Osteoblast (primary cell): ENCODE measurements at places on chromosomes 7 and 10. TPM values are rescaled to one million over a fixed set of nuclear protein-coding genes. Genes with fewer than 3 reads are reported as not detected.

- H3K27ac ChIP-seq, result no peak overlapping the region
- H3K36me3 ChIP-seq, result peaks cover 58% of the 10 kb centered on the region
- H3K27me3 ChIP-seq, result no peaks in the 10 kb centered on the region
- no peak for DNase-seq
Measured at GRCh38 chr10:133294189-133294588, 14.5 kb downstream of the TUBGCP2 start.

GRCh38 chr10:102850025-102850518 is 4.0 kb upstream of the BORCS7 start:
- no peaks in the 10 kb centered on the region for H3K4me1 ChIP-seq
- no peak for DNase-seq
- H3K36me3 ChIP-seq, result no peaks in the 10 kb centered on the region
- no peak overlapping the region for H3K4me3 ChIP-seq

DNA sequence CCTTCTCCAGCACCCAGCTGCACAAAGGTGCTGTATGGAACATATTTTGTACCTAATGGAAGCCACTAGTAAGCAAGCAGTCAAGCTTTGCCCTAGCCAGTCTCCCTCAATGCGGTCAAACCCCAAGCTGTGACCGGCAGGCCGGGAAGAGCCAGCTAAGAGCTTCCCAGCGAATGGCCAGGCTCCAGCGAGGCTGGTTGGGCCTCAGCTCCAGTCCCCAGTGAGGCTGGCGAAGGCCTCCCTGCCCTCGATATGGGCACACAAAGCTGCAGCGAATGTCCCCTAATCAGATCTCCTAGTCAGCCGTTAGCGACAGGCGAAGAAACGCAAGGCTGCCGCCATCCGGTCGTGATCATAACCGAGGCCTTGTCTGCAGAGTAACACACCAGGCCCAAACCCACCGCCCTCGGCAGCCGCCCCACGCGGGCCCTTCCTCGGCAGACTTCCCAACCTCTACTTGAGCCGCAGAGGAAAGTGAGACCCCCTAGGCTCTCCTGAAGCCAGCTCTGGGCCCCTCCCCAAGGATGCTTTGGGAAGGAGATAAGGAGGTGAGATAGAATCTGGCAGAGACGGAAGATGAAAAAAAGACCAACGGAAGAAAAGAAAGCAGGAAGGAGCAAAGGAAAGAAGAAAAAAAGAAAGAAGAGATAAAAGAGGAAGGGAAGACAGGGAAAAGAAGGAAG is 3.1 kb upstream of the HOXA9 start:
- peaks cover 26% of the 10 kb centered on the region for H3K36me3 ChIP-seq
- peak; percentile 87 for DNase-seq
- H3K4me1 ChIP-seq, result peaks cover 24% of the 10 kb centered on the region

GRCh38 chr7:43430411-43430810 is 152.5 kb upstream of the STK17A start:
- H3K4me1 ChIP-seq, result no peaks in the 10 kb centered on the region
- no peak overlapping the region for H3K4me3 ChIP-seq
- no peaks in the 10 kb centered on the region for H3K27me3 ChIP-seq
- no peak overlapping the region for H3K27ac ChIP-seq
- H3K36me3 ChIP-seq, result no peaks in the 10 kb centered on the region

GRCh38 chr7:125516194-125516593 is 586.6 kb upstream of the POT1 start:
- no peak overlapping the region for H3K4me3 ChIP-seq
- H3K27ac ChIP-seq, result no peak overlapping the region
- DNase-seq, result no peak
- H3K36me3 ChIP-seq, result no peaks in the 10 kb centered on the region
- no peaks in the 10 kb centered on the region for H3K4me1 ChIP-seq

GRCh38 chr10:1604246-1604645 is 133.1 kb downstream of the ADARB2 start:
- H3K36me3 ChIP-seq, result no peaks in the 10 kb centered on the region
- no peak for DNase-seq
- no peaks in the 10 kb centered on the region for H3K4me1 ChIP-seq
- no peaks in the 10 kb centered on the region for H3K27me3 ChIP-seq
- no peak overlapping the region for H3K27ac ChIP-seq

SLC26A3 gene
- not detected in 2 replicates for total RNA-seq

DNA sequence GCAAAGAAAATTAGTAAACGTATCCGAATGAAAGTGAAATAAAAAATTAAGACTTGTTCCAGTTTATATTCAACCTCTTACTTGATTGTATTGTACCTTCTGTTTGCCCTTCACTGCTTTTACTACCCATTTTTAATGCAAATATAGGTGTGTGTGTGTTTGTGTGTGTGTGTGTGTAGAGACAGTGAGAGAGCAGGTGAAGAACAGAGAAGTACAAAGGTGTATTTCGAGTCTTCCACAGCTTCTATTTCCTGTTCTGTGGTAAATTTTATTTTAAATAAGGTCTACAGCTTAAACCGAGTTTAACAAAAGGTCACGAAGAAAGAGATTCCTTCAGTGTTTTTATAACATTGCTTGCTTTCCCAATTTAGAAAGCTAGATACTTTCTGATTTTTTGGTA is 12.7 kb upstream of the SVIL start:
- H3K4me3 ChIP-seq, result peak overlapping the region; percentile 17
- peak overlapping the region; percentile 89 for H3K27ac ChIP-seq
- H3K36me3 ChIP-seq, result no peaks in the 10 kb centered on the region
- DNase-seq, result no peak

GRCh38 chr7:24978843-24979469 is 1.0 kb downstream of the OSBPL3 start:
- no peaks in the 10 kb centered on the region for H3K36me3 ChIP-seq
- peak overlapping the region; percentile 69 for H3K27ac ChIP-seq
- DNase-seq, result no peak
- no peaks in the 10 kb centered on the region for H3K27me3 ChIP-seq

GRCh38 chr10:88057720-88058119 is 194.3 kb downstream of the PTEN start:
- no peaks in the 10 kb centered on the region for H3K36me3 ChIP-seq
- H3K27ac ChIP-seq, result no peak overlapping the region
- no peaks in the 10 kb centered on the region for H3K27me3 ChIP-seq
- no peak for DNase-seq

- H3K4me1 ChIP-seq, result no peaks in the 10 kb centered on the region
Measured at GRCh38 chr10:105207476-105207995, 566.4 kb downstream of the SORCS3 start.

DNA sequence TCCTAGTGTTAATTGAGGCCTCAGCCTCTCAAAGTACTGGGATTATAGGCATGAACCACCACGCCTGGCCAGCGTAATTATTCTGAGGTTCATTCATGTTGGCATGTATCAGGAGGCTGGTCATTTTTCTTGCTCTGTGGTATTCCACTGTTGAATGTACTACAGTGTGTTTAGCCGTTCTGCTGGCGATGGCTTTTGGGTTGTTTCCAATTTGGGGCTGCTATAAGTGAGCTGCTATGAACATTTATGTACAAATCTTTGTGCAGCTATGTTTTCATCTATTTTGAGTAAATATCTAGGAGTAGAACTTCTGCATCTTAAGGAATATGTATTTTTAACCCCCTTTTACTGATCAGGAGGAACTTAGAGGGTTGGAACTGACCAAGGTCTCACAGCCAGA is 145.8 kb downstream of the AUTS2 start:
- H3K4me3 ChIP-seq, result no peak overlapping the region
- no peaks in the 10 kb centered on the region for H3K27me3 ChIP-seq
- DNase-seq, result no peak
- no peaks in the 10 kb centered on the region for H3K36me3 ChIP-seq

GRCh38 chr7:141198194-141198958 is 124.5 kb downstream of the TMEM178B start:
- H3K36me3 ChIP-seq, result no peaks in the 10 kb centered on the region
- no peak overlapping the region for H3K4me3 ChIP-seq
- no peaks in the 10 kb centered on the region for H3K27me3 ChIP-seq
- no peaks in the 10 kb centered on the region for H3K4me1 ChIP-seq
- no peak overlapping the region for H3K27ac ChIP-seq
- no peak for DNase-seq

- no peak within 1 kb of the TSS for H3K27ac ChIP-seq
- H3K36me3 ChIP-seq, result no peaks in the 10 kb centered on the region
- H3K4me1 ChIP-seq, result no peaks in the 10 kb centered on the region
- H3K27me3 ChIP-seq, result no peaks in the 10 kb centered on the region
- no peak within 1 kb of the TSS for H3K4me3 ChIP-seq
Measured at GRCh38 chr7:113918946-113919345, at the start of gene PPP1R3A. PPP1R3A (minus strand) TSS chr7:113919009; CDS start chr7:113918996, 13 bp downstream.

- H3K27ac ChIP-seq, result no peak overlapping the region
- H3K27me3 ChIP-seq, result peaks cover 24% of the 10 kb centered on the region
- H3K4me3 ChIP-seq, result no peak overlapping the region
- no peak for DNase-seq
- H3K36me3 ChIP-seq, result no peaks in the 10 kb centered on the region
Measured at GRCh38 chr10:86391236-86391840, 24.7 kb upstream of the GRID1 start.

TLL2 gene
- total RNA-seq, result under 0.01 and 0.36 TPM in 2 replicates

- no peak overlapping the region for H3K4me3 ChIP-seq
- no peaks in the 10 kb centered on the region for H3K4me1 ChIP-seq
- no peak for DNase-seq
- H3K27ac ChIP-seq, result no peak overlapping the region
- no peaks in the 10 kb centered on the region for H3K27me3 ChIP-seq
Measured at GRCh38 chr7:31310321-31310935, 30.1 kb downstream of the NEUROD6 start.

GRCh38 chr7:99685129-99685758 is 5.4 kb upstream of the CYP3A5 start:
- peaks cover 2% of the 10 kb centered on the region for H3K27me3 ChIP-seq
- H3K4me1 ChIP-seq, result no peaks in the 10 kb centered on the region
- no peak overlapping the region for H3K27ac ChIP-seq
- H3K4me3 ChIP-seq, result no peak overlapping the region

GRCh38 chr7:42953994-42954393 is 21.8 kb downstream of the MRPL32 start:
- no peak overlapping the region for H3K27ac ChIP-seq
- H3K4me3 ChIP-seq, result no peak overlapping the region
- H3K36me3 ChIP-seq, result no peaks in the 10 kb centered on the region
- H3K27me3 ChIP-seq, result peaks cover 2% of the 10 kb centered on the region

DNA sequence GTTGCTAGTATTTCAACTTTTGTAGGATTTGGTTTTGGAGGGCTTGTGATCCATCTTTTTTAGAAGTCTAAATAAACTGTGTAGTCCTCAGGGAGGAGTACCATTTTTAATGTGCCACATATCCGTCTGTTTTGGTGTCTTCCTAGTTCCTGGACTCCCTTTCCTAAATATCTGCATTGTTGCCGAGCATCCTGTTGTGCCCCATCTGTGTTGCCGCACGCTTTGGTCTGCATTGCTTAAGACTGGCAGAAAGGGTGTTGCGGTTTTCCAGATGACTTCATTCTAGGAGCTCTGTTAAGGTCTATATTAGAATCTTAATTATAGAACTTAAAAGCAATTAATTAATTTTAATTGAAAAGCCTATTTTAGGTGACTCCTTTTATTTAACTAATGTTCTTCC is 49.4 kb downstream of the RBM33 start:
- H3K4me1 ChIP-seq, result no peaks in the 10 kb centered on the region
- no peaks in the 10 kb centered on the region for H3K27me3 ChIP-seq
- H3K27ac ChIP-seq, result no peak overlapping the region
- no peak for DNase-seq
- no peaks in the 10 kb centered on the region for H3K36me3 ChIP-seq
- H3K4me3 ChIP-seq, result no peak overlapping the region

DNA sequence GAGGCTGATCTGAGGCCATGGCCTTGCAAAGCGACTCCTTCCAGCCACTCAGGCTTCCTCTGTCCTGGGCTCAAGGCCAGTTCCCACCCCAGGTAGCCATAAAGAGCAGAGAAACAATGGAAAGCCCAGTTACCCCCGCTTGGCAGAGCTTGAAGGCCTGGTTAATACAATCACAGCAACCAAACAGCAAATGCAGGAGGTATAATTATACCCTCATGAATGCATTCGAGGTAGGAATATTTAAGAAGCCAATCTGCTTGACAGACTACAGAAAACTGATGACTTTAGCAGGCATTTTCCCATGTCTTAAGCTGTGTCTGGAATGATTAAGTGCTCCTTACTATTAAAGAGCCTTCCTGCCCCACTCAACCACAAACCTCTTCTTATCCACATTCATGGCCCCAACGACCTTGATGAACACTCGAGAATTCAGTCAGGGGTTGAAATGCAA is 114.1 kb upstream of the MACROH2A2 start:
- no peaks in the 10 kb centered on the region for H3K27me3 ChIP-seq
- no peaks in the 10 kb centered on the region for H3K36me3 ChIP-seq
- DNase-seq, result no peak
- no peak overlapping the region for H3K4me3 ChIP-seq

GRCh38 chr10:3786295-3787015 is 1.4 kb upstream of the KLF6 start:
- peak overlapping the region; percentile 99 for H3K27ac ChIP-seq
- DNase-seq, result peak; percentile 60
- H3K36me3 ChIP-seq, result peaks cover 27% of the 10 kb centered on the region
- H3K4me1 ChIP-seq, result peaks cover 13% of the 10 kb centered on the region
- H3K4me3 ChIP-seq, result peak overlapping the region; percentile 77
- no peaks in the 10 kb centered on the region for H3K27me3 ChIP-seq

WNT8B gene
- total RNA-seq, result not detected in 2 replicates

DNA sequence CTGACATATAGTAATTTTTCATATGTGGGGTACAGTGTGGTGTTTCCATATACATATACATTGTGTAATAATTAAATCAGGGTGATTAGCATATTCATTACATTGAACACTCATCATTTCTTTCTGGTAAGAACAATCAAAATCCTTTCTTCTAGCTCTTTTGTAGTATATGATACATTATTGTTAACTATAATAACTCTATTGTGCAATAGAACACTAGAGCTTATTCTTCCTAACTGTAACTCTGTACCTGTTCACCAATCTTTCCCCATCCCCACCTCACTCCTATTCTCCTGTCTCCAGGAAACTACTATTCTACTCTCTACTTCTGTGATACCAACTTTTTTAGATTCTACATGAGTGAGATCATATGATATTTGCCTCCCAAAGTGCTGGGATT is 9.4 kb downstream of the BZW2 start:
- DNase-seq, result no peak
- H3K4me3 ChIP-seq, result no peak overlapping the region
- H3K4me1 ChIP-seq, result peaks cover 10% of the 10 kb centered on the region
- no peaks in the 10 kb centered on the region for H3K27me3 ChIP-seq
- H3K36me3 ChIP-seq, result no peaks in the 10 kb centered on the region

DNA sequence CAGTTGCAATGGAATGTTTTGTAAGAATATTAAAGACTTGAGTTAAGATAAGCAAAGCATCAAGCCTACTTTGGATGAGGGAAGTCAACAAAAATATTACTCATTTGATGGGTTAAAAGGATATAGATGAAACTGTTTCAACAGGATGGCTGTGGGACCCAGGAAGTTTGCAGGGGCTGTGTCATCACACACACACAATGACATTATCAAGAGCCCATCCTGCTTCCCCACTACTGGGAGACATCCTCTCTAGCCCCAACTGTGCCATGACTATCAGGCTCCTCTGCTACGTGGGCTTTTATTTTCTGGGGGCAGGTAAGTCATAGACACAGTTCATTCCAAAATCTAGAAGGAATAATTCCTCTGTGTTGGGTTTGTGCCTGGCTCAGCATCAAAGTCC is 78.8 kb upstream of the PRSS1 start:
- no peaks in the 10 kb centered on the region for H3K4me1 ChIP-seq
- H3K27me3 ChIP-seq, result no peaks in the 10 kb centered on the region
- H3K27ac ChIP-seq, result no peak overlapping the region
- H3K4me3 ChIP-seq, result no peak overlapping the region
- no peak for DNase-seq

- no peak overlapping the region for H3K4me3 ChIP-seq
- no peak overlapping the region for H3K27ac ChIP-seq
- no peaks in the 10 kb centered on the region for H3K36me3 ChIP-seq
- no peaks in the 10 kb centered on the region for H3K27me3 ChIP-seq
- H3K4me1 ChIP-seq, result no peaks in the 10 kb centered on the region
Measured at GRCh38 chr10:85138046-85138445, 809.7 kb downstream of the CCSER2 start.

- no peak overlapping the region for H3K4me3 ChIP-seq
- H3K27me3 ChIP-seq, result no peaks in the 10 kb centered on the region
- no peak overlapping the region for H3K27ac ChIP-seq
- H3K36me3 ChIP-seq, result peaks cover 56% of the 10 kb centered on the region
Measured at GRCh38 chr7:99027841-99028240, 116.1 kb downstream of the SMURF1 start.
